Upper lobe of right lung (tissue), 1 donor: ENCODE measurements at places on chromosomes 16 and 17. TPM values are rescaled to one million over a fixed set of nuclear protein-coding genes. Genes with fewer than 3 reads are reported as not detected.

GRCh38 chr16:25192096-25192495 lies 24.7 kb upstream of the AQP8 start:
- H3K4me1 ChIP-seq: no peaks in the 10 kb centered on the region
- no peak for DNase-seq
- H3K36me3 ChIP-seq: no peaks in the 10 kb centered on the region
- no peak overlapping the region for H3K27ac ChIP-seq
- H3K4me3 ChIP-seq: no peak overlapping the region
- no peaks in the 10 kb centered on the region for H3K27me3 ChIP-seq

- no peak overlapping the region for H3K4me3 ChIP-seq
- H3K4me1 ChIP-seq: peaks cover 11% of the 10 kb centered on the region
- H3K27ac ChIP-seq: no peak overlapping the region
Measured at GRCh38 chr17:39169101-39169500, 3.1 kb upstream of the ARL5C start.

DNA sequence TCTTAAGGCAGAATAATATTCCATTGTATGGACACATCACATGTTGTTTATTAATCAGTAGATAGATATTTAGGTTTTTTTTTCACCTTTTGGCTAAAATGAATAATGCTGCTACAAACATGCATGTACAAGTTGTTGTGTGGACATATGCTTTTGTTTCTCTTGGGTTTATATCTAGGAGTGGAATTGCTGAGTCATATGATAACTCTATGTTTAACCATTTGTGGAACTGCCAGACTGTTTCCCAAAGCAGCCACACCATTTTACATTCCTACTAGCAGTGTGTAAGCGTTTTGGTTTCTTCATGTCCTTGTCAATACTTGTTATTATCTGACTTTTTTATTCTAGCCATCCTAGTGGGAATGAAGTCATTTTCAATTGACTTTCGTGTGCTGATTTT lies 21.3 kb downstream of the CYLD start:
- H3K4me3 ChIP-seq: no peak overlapping the region
- peaks cover 7% of the 10 kb centered on the region for H3K4me1 ChIP-seq
- no peaks in the 10 kb centered on the region for H3K27me3 ChIP-seq
- H3K36me3 ChIP-seq: peaks cover 31% of the 10 kb centered on the region
- no peak for DNase-seq

DNA sequence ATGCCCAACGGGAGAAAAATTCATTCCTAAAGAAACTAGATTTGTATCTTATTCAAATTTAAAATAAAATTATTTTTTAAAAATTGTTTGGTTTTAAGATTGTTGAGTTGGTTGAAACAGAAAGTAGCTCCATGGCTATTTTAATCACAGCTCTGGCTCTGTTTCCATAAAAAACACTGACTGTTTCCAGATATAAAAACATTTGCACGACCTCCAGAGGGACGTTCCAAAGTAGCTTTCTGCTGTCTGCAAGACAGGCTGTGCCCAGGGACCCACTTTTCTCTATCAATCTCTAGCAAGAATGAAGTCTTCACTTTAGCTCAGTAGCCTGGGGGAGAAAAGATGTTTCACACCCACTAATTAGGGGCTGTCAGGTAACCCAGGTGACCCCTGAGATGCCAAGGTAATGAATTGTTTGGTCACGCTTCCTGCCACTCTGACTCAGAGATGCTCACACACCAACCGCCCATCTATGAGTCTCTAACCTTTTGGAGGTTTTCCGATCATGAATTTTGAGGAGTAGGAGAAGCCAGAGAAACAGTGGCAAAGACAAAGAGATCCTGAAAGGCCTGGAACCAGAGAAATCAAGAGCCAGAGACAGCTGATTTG lies 220.1 kb upstream of the SOX9 start:
- H3K36me3 ChIP-seq: no peaks in the 10 kb centered on the region
- H3K4me3 ChIP-seq: no peak overlapping the region

HOXB1 gene
- total RNA-seq: not detected

- H3K27me3 ChIP-seq: no peaks in the 10 kb centered on the region
- H3K4me3 ChIP-seq: no peak overlapping the region
- no peaks in the 10 kb centered on the region for H3K36me3 ChIP-seq
- no peak overlapping the region for H3K27ac ChIP-seq
- H3K4me1 ChIP-seq: no peaks in the 10 kb centered on the region
Measured at GRCh38 chr17:38861399-38861843, 7.9 kb upstream of the RPL23 start.

DNA sequence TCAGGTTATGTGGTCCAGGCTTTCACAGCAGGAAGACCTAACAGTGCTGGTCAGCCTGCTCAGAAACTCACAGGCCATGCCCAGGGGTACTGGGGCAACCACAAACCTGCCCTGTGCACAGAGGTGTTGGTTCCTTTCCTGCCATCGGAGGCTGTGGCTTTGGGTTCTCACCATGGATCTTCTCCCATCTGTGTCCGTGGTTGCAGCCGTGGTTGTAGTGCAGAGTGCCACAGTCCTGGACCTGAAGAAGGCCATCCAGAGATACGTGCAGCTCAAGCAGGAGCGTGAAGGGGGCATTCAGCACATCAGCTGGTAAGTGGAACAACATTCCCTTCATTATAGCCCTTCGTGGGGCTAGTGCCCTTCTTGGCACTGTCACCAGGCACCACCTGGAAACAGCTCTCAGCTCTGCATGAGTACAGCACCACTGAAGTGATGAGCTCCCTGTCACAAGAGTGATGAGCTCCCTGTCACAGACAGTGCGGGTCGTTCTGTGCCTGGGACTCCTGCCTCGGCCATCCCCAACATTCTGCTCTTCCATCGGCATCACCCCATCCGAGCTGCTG lies 2.0 kb downstream of the SNRNP25 start:
- H3K4me3 ChIP-seq: no peak overlapping the region
- H3K27ac ChIP-seq: no peak overlapping the region
- peaks cover 10% of the 10 kb centered on the region for H3K4me1 ChIP-seq
- H3K27me3 ChIP-seq: no peaks in the 10 kb centered on the region
- DNase-seq: no peak

DNA sequence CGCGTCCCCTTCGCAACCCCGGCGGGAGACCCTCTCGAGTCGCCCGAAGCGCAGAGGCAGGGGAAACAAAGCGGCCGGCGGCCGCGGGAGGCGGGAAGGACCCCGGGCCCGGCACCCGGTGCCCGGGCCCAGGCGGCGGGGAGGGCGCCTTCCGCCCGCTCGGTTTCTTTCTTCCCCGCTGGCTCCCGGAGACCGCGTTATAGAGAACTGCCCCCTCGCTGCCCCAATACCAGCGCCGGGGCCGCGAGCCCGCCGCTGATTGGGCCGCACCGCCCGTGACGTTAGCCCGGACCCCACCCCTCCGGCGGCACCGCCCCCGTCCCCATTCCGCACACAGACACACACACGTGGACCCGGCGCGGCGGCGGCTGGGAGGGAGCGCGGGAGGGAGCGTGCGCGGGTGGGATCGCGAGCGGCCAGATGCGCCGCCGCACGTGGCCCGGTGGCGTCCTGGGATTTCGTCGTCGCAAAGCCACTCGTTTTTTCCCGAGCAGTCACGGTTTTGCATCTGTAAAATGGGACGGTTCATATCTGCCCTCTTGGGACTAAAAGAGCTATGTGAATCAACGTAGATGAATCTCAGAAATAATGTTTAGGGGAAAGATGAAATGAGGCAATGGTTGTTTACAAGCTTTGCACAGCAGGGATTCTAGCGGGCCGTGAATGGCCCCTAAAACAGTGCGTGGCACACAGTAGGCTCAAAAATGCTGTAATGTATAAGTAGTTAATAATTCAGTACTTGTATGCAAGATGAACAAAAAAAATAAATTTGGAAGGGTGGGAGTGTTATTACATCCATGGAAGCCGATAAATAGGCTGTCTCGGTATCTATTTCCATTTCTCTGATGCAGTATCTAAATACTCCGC lies at the start of gene EPOP:
Gene EPOP (minus strand): TSS at position 209 of the 867 bp plus-strand sequence. CDS start 462 bp downstream, outside the sequence.
- H3K27me3 ChIP-seq: peaks cover 35% of the 10 kb centered on the region
- DNase-seq: peak; percentile 94
- peak within 1 kb of the TSS; percentile 66 for H3K4me3 ChIP-seq
- peaks cover 20% of the 10 kb centered on the region for H3K4me1 ChIP-seq
- no peaks in the 10 kb centered on the region for H3K36me3 ChIP-seq

SYNGR3 gene
- 0.61 TPM for total RNA-seq

CNTD1 gene
- 0.14 TPM for total RNA-seq

GRCh38 chr17:19004421-19005136 lies at the start of gene FAM83G:
FAM83G (minus strand) TSS chr17:19004764; CDS start chr17:19004041, 723 bp downstream.
- H3K27ac ChIP-seq: peak within 1 kb of the TSS; percentile 73
- peak; percentile 92 for DNase-seq
- no peaks in the 10 kb centered on the region for H3K27me3 ChIP-seq
- no peaks in the 10 kb centered on the region for H3K36me3 ChIP-seq

- H3K27me3 ChIP-seq: no peaks in the 10 kb centered on the region
- H3K4me3 ChIP-seq: no peak overlapping the region
- no peak for DNase-seq
Measured at GRCh38 chr16:86063760-86064405, 164.9 kb downstream of the IRF8 start.
